Occipital lobe (tissue), 3 donors: ENCODE measurements at places on chromosomes 7 and 10. TPM values are rescaled to one million over a fixed set of nuclear protein-coding genes. Genes with fewer than 3 reads are reported as not detected.

DNA sequence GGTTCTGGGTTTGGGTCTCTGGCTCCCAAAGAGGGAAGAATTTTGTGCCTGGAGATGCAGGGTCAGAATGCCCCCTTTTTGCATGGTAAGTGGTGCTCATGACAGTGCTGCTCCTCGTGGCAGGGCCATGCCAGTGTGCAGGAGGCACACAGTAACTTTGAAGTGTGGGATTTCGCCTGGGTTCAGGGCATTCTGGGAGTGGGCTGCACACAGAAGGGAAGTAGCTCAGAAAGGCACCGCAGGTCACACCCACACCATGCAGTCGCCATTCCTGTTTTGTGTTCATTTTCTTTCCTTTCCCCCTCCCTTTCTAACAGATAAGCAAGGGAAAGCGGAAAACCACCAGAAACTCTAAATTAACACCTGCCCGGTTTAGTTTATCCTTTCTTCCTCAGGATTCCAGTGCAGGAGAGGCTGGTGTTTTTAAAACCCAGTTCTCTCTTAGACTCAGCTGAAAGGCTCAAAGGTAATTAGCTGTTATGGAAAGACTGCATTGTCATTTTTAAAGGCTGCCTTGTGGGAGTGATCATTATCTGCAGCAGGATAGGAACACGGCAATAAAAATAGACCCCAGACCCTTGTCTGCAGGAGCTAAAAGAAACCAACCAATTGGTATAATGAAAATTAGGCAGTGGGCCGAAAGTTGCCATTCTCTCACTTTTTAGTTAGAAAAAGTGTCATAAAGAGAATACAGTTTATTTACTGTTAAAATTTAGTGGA lies 50.2 kb downstream of the EEPD1 start:
- DNase-seq = no peak

GRCh38 chr7:117612637-117613036 lies 132.8 kb downstream of the CFTR start:
- no peak for DNase-seq

GRCh38 chr10:125451319-125451718 lies 231.6 kb downstream of the TEX36 start:
- no peak for DNase-seq

GRCh38 chr10:118246332-118247295 lies 95.5 kb downstream of the FAM204A start:
- no peak for DNase-seq

- DNase-seq = no peak
These were observed 123.7 kb downstream of the MPP7 start for GRCh38 chr10:28179006-28179742.

- DNase-seq = peak; percentile 65
These were observed 122.4 kb downstream of the CLEC2L start for GRCh38 chr7:139645572-139646523.

GRCh38 chr7:27478084-27478483 lies 184.6 kb downstream of the HIBADH start:
- DNase-seq = no peak

DNA sequence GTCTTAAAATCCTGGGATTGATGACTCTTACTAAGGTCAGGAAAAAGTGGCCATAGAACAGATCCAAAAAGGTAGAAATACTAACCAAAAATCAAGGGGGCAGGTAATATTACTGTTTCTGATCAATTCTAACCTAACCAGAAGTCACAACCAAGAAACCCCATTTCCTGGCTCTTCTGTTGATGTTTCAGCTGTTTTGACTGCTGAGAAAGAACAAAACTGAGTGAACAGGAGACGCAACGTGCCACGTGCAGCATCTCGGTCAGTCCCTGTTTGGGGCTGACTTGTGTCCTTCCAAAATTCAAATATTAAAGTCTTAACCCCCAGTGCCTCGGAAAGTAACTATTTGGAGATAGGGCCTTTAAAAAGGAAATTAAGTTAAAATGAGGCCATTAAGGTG lies 56.8 kb downstream of the JAZF1 start:
- DNase-seq = no peak

GRCh38 chr10:96995851-96996250 lies 163.8 kb downstream of the LCOR start:
- no peak for DNase-seq

AVPI1 gene
- total RNA-seq = 1.1 TPM

TCERG1L gene
- total RNA-seq = 1.6 TPM

ANKRD2 gene
- total RNA-seq = not detected

PARD3 gene
- 20.6 TPM for total RNA-seq
